ENCODE measurements at places on chromosomes 7 and 10.

- no peak for DNase-seq
Measured at GRCh38 chr10:103445767-103446567, 6.2 kb downstream of the CALHM2 start.

DNA sequence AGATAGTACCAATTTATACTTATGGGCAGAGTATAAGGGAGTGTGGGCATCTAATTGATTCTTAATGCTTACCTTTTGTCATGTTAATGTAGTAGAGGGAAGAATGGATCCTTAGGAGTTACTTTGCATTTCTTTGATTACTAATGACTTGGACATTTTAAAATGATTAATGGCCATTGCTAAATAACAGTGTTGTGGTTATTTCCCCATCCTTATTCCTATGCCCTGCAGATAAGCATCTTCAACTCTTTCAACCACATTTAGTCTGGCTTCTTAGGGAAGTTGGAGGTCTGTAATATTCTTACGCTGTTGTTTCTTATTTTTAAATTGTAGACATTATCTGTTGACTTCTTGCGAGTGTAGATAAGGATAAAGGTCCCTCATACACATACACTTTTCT is 37.2 kb downstream of the KAT6B start:
- DNase-seq: no peak

- no peak for DNase-seq
Measured at GRCh38 chr7:69692611-69693010, 94.3 kb downstream of the AUTS2 start.

- no peak for DNase-seq
Measured at GRCh38 chr10:22263106-22263505, 45.3 kb upstream of the EBLN1 start.

GRCh38 chr7:22895140-22895827 is 72.6 kb upstream of the TOMM7 start:
- DNase-seq: no peak

GRCh38 chr10:102468683-102469082 is 17.3 kb upstream of the C10orf95 start:
- no peak for DNase-seq
